Stimulated activated CD4-positive, alpha-beta T cell treated with anti-CD3 and anti-CD28 coated beads, Interleukin-2, amount 100 ng/mL, for 48 hours (primary cell): ENCODE measurements at places on chromosomes 1 and 21.

GRCh38 chr1:5623399-5623798 lies 368.8 kb downstream of the NPHP4 start:
- no peak for DNase-seq

DNA sequence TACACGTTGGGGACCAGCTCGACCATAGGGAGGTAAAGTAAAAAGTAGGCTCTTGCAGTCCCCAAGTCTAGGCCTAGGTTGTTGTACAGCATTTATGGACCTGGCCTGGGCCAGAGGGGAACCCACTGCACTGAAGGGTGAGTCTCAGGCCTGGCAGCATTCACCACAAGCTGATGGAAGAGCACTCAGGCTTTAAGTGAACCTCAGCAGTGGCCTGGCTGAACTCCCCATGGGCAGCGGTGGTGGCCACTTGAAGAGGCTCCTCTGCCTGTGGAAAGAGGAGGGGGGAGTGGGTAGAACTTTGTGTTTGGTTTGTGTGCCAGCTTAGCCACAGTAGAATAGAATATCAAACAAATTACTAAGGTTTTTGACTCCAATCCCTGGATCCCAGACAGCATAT lies 176.2 kb upstream of the PRMT6 start:
- no peak for DNase-seq

DNA sequence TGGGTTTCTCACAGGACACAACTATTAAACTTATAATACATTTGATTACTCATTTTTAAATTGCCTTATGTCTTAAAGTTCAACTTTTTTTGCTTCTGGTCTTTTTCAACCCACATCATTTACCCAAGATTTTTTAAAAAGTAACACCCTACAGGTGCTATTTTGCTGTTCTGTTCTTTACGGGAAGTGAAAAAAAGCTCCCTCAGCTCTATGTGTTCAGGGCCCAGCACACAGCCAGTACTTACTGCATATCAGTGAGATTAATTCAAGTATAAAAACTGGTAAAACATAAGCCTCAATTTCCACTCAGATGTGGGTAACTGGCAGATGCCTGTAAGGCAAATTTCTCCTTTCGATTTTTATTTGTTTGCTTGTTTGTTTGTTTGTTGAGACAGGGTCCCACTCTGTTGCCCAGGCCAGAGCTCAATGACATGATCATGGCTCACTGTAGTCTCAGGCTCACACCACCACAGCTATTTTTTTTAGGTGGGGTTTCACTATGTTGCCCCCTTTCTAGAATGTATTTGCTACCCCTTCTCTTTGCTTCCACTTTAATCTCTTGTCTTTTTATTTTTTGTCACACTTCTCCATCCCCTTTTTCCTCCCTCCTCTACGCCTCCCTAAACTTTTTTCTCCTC lies 20.3 kb downstream of the RNASEL start:
- DNase-seq = no peak

GRCh38 chr21:34004013-34004938 lies 69.1 kb upstream of the MRPS6 start:
- DNase-seq = no peak

- DNase-seq = no peak
These were observed 96.7 kb downstream of the UCK2 start for GRCh38 chr1:165924117-165924516.

GRCh38 chr1:33364565-33364918 lies 43.6 kb upstream of the A3GALT2 start:
- no peak for DNase-seq
